ENCODE measurements at places on chromosomes 12 and 14.

- peak; percentile 55 for DNase-seq
Measured at GRCh38 chr12:120710031-120710804, at the start of gene UNC119B. TSS of gene UNC119B (plus strand) at chr12:120710458. CDS start at chr12:120710475, 17 bp downstream.

- no peak for DNase-seq
Measured at GRCh38 chr12:49548822-49549648, 10.2 kb downstream of the KCNH3 start.

DNA sequence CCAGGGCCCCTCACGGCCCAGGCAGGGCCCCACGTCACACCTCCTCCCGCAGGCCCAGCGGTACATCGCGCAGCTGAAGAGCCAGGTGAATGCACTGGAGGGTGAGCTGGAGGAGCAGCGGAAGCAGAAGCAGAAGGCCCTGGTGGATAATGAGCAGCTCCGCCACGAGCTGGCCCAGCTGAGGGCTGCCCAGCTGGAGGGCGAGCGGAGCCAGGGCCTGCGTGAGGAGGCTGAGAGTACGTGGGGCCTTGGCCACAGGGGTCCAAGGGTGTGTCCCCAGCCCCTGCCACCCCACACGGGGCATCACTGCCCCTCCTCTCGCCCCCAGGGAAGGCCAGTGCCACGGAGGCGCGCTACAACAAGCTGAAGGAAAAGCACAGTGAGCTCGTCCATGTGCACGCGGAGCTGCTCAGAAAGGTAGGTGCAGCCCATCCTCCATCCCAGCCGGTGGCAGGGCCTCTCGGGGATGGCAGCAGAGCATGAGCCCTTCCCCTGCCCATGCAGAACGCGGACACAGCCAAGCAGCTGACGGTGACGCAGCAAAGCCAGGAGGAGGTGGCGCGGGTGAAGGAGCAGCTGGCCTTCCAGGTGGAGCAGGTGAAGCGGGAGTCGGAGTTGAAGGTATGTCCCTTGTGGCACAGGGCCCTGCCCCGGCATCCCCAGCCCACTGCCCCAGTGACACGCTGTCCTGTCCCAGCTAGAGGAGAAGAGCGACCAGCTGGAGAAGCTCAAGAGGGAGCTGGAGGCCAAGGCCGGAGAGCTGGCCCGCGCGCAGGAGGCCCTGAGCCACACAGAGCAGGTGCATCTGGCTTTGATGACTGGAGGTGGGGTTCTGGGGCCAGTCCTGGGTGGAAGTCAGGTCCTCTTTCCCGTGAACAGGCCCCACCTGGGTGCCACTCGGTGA lies 20.9 kb downstream of the HIP1R start:
- no peak for DNase-seq

DNA sequence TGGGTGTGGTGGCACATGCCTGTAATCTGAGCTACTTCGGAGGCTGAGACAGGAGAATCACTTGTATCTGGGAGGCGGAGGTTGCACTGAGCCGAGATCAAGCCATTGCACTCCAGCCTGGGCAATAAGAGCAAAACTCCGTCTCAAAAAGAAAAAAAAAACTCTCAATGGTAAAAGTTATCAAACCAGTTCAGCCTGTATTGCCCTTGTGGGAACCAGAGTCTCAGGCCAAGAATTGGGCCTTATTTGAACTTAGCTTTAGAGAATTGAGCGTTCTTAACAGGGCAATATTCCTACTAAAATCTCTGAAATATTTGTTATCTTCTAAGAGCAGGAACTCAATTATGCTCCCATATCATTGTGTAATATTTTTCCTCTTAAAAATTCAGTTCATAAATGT lies 7.7 kb upstream of the MDM2 start:
- no peak for DNase-seq

GRCh38 chr12:31226639-31227038 lies 99.3 kb downstream of the SINHCAF start:
- no peak for DNase-seq

GRCh38 chr12:91852634-91853033 lies 293.0 kb downstream of the BTG1 start:
- DNase-seq: peak; percentile 7

GRCh38 chr12:8145754-8146441 lies 10.9 kb upstream of the ZNF705A start:
- peak; percentile 68 for DNase-seq

DNA sequence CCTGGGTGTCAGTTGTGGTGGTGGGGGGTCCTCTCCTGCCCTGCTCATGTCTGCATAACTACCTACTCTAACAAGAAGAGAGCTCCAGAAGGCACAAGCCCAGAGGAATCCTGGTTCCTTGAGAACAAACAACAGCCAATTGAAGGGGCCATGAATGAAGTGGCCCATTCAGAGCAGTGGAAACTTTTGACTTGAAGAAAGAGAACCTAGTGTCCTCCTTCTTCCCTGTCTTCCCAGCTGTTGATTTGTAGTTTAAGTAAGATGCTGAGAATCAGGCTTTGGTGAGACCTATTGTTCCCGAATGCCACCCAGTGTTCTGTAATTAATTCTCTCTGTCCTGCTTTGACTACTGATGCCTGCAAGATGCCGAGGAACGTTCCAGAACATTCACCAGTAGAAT lies 79.2 kb downstream of the C14orf132 start:
- peak; percentile 40 for DNase-seq

- no peak for DNase-seq
Measured at GRCh38 chr12:108382437-108382801, 43.3 kb upstream of the CMKLR1 start.

GRCh38 chr12:58787021-58787760 lies 133.1 kb downstream of the LRIG3 start:
- no peak for DNase-seq

DNA sequence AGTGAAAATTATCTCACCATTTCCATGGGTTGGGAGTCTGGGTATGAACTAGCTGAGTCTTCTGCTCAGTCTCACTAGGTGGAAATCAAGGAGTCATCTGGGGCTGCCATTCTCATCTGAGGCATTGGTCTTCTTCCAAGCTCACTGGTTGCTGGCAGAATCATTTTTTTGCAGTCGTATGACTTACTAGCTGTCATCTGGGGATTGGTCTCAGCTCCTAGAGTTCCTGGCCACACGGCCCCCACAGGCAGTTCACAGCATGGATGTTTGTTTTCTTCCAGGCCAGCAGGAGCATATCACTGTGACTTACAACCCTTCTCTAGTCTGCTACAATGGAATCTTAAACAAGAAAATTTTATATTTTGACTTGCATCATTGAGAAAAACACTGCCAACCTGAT lies 18.6 kb upstream of the OR10AD1 start:
- DNase-seq: peak; percentile 11

- DNase-seq: no peak
Measured at GRCh38 chr14:51335531-51335930, 95.5 kb downstream of the TMX1 start.

GRCh38 chr14:90624732-90625400 lies 191.4 kb downstream of the TTC7B start:
- DNase-seq: no peak

DNA sequence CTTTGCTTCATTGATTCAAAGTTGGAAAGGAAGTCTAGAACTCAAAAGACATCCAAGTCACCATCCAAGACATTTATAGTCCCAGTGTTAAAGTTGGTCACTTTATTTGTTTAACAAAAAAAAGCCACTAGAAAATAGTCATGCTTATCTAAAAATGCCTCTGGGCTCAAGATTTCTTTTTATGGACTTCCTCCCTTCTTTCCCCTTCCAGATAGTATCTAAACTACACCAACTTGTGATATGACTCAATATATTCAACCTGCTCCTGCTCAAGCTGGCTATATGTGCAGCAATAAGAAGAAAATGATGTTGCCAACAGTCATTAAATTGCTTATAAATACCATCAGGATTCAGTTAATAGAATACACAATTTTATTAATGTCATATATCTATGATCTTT lies 1177.1 kb downstream of the FLRT2 start:
- no peak for DNase-seq

GRCh38 chr14:59130462-59130861 lies 58.0 kb upstream of the DAAM1 start:
- DNase-seq: no peak

DNA sequence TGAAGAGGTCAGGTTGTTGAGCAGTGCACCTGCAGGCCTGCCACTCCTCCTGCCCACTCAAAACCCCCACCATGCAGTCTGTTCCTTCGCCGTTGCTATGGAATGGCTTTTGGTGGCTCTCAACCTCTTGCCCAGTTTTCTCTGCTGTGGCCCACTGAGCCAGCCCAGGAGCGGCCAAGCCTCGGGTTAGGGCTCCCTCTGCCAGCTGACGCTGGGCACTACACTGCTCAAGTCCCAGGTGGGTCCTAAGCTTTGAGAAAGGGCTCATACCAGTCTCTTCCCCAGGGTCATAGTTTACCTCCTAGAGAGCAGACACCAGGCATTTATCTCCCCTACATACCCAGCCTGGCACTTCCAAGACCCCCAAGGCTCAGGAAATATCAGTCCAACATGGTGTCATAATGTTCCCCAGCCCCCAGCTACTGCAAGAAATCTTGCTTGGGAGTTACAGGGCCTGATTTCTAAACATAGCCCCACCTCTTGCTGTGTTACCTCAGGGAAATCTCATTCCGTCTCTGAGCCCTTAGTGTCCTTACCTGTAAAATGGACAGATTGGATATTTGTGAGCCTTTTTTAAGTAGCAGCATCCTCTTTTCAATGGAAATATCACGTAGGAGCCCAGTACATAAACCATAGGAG lies 59.4 kb downstream of the TSPAN11 start:
- DNase-seq: peak; percentile 74

GRCh38 chr14:80545935-80546854 lies 334.9 kb upstream of the DIO2 start:
- DNase-seq: no peak

DNA sequence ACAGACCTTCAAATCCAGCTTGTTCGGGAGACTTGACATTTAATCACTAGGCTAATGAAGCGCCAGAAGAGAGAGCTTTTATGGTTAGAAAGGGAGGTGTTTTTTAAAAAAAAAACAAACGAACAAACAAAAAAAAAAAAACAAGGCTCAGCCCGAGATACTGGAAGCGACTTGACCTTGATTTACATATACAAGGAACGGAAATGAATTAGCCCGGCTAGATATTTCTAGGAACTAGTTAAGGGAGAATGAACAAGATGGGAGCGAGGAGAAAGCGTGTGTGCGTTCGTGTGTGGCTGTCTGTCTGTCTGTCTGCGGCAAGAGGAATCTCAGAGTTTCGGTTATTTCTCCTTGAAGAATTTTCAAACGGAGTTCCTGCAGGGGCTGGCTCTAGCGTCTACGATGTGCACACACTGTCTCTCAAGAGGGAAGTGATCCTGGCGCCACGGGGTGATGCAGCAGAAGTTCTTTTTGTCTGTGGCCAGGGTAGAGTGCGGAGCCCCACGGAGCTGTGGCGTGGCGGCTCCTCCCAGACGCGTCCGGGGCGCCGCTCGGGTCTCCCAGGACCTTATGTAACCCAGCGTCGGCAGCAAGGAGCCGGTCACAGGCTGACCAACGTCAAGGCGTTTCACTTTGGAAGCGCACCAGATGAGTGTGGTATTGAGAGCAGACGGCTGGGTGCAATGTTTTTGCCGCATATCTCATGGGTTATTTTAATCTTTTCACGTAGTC lies 18.8 kb downstream of the SOCS2 start:
- DNase-seq: peak; percentile 76

DNA sequence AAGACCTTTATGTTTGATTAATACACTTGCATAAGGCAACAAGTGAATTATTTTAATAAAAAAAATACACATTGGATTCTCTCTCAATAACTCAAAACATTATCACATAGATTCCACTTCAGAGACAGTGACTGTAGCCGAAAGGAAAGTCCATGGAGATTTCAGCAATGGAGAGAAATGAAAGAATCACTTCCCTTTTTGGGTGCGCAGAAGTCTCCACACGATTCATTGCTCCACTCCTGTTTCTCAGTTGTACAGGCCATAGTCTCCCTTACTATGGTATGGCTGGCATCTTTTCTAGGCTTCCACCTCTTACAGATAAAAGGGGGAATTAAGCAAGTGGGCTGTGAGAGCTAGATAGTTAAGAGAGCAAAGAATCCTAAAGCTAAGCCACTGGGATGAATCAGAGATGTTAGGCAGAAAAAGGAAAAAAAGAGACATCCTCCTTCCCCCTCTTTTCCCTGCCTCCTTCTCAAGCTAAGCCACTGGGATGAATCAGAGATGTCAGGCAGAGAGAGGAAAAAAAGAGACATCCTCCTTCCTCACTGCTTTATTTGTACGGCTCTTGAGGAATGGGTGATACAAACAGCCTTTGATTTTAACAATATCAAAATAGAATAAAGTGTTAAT lies 16.3 kb downstream of the ST8SIA1 start:
- no peak for DNase-seq

DNA sequence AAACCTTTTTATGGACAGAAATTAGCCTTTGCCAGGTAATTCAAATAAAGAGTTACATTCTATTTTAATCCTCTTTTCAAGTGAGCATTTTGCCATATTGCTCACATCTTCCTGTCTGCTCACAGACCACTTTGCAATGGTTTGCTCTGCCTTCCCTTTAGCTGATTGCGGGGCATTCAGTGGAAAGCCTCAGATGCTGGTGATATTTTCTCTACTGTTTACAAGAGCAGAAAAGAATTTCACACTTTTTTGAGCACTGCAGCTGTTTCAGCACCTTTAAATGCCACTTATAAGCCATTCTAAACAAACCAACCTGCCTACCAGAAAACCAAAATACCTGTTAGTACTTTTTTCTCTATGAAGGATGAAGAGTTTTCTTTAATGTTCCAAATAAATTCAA lies 195.7 kb upstream of the LRIG3 start:
- no peak for DNase-seq

DNA sequence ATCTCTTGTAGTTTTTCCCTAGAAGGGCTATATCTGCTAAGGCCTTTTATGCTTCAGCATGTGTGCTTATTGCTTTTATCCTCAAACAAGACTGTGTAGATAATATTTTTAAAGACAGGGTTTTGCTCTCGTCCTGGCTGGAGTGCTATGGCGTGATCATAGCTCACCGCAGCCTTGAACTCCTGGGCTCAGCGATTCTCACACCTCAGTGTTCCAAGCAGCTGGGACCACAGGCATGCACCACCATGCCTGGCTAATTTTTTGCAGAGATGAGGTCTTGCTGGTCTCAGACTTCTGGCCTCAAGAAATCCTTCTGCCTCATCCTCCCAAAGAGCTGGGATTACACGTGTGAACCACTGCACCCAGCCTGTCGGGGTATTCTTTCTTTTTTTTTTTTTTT lies 137.3 kb upstream of the SCAF11 start:
- DNase-seq: no peak

GRCh38 chr12:93734784-93735183 lies 57.6 kb downstream of the CRADD start:
- no peak for DNase-seq

- no peak for DNase-seq
Measured at GRCh38 chr12:100857418-100857817, 62.8 kb downstream of the ANO4 start.
